NCI-H460 (cell line): ENCODE measurements at places on chromosomes 2 and 18. TPM values are rescaled to one million over a fixed set of nuclear protein-coding genes. Genes with fewer than 3 reads are reported as not detected.
A peak's percentile ranks its signal among the peaks of the same experiment; 100 is the strongest.

Gene DPP10
- 38.3 and 53.0 TPM in 2 replicates for total RNA-seq

Gene ZRANB3
- 16.5 and 18.2 TPM in 2 replicates for total RNA-seq

Gene TMEM200C
- total RNA-seq, result 1.9 and 3.8 TPM in 2 replicates

Gene LIMS3
- total RNA-seq, result 1.8 and 4.6 TPM in 2 replicates

Gene SYT4
- 0.10 TPM in 1 of 2 replicates, not detected in the other for total RNA-seq

Gene AGXT
- total RNA-seq, result not detected in 2 replicates

Gene MGAT4A
- 1.1 and 2.7 TPM in 2 replicates for total RNA-seq

Gene FAM110C
- 0.32 and 0.62 TPM in 2 replicates for total RNA-seq

Gene RESP18
- total RNA-seq, result not detected in 2 replicates

Gene PUM2
- total RNA-seq, result 43.6 and 44.1 TPM in 2 replicates

Gene OR6B2
- total RNA-seq, result not detected in 2 replicates

Gene TSPYL6
- total RNA-seq, result not detected in 2 replicates

GRCh38 chr2:8514796-8515758 lies 166.8 kb upstream of the ID2 start:
- no peak for DNase-seq

DNA sequence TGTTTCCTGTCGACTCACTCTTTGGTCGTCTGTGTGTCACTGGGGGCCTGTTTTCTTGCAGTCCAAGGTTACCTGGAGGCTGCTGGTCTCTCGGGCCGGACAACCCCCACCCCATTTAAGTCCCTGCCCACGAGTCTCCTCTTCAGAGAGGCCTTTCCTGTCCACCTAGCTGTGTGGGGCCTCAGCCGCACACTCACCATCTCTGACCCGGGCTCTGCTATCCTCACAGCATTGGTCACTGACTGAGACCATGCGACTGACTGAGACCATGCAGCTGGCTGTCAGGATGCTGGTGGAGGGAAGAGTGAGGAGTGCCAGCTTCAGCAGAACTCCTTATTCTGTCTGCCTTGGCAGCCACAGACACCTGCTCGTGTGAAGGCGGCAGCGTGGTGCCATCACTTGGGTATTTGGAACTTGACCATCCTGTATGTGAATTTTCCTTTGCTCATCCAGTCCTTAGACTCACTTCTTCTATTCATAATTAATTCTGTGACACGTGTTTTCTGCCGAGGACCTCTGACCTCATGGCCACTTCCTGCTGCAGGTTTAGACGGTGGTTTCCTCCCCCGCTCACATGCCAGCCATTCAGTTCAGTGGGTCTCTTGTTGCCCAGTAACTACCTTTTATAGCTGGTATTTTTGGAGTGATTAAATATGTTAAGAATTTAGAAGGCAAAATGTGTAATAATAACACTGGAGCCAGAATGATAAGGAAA lies 47.5 kb upstream of the ASB1 start:
- no peak for DNase-seq

GRCh38 chr2:16400127-16400623 lies 265.5 kb downstream of the CYRIA start:
- no peak for DNase-seq

GRCh38 chr18:75727456-75727855 lies 300.0 kb upstream of the SMIM21 start:
- no peak for DNase-seq

DNA sequence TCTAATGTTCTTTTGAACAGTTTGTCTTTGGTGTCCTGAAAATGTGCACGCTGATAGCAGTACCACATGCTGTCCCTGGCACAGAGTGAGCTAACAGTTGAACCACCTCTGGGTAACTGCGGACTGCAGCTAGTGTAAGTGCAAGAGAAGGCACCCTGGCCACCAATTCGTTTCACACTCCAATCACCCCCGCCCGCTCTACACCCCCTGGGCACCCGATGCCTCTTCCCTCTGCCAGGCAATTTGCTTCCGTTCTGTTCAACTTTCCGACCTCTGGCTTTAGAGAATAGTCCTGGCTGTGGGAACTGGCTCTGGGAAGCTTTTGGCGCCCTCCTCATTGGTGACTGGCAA lies 1.4 kb downstream of the DOCK10 start:
- DNase-seq, result peak; percentile 11

DNA sequence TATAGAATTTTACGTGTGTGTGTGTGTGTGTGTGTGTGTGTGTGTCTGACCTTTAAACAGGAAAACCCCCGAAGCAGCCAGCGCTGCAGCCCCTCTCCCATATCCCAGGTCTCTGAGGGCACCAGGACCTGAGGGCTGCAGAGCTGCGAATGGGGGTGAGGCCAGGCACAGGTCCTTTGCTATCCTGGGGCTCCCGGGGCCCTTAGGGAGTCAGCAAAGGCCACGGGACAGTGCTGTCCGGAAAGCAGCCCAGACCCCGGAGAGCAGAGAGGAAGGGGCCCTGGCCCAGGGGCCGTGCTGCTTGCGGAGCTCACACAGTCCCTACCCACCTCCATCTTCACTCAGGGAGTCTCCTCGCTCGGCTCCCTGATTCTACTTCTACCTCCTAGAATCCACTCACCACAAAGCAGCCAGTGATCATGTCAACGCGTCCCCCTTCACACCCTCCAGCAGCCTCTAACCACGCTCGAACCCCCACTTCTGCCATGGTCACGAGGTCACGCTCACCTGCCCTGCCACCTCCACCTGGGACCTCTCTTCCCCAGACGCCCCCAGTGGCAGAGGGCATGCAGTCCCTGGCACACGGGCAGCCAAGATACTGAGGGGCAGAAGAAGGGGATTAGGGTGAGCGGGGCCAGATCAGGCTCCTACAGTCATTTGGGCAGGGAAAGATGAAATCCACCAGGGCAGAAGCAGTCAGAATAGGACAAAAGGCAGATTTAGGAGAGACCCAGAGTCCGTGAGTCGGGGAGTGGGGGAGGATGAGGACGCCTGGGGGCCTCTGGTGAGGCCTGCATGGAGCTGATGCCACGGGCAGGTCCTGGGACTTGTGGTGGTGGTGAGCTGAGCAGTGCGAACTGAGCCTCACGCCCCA lies 86.7 kb downstream of the USP40 start:
- DNase-seq, result no peak

GRCh38 chr18:35024965-35025364 lies 16.2 kb upstream of the MAPRE2 start:
- no peak for DNase-seq

DNA sequence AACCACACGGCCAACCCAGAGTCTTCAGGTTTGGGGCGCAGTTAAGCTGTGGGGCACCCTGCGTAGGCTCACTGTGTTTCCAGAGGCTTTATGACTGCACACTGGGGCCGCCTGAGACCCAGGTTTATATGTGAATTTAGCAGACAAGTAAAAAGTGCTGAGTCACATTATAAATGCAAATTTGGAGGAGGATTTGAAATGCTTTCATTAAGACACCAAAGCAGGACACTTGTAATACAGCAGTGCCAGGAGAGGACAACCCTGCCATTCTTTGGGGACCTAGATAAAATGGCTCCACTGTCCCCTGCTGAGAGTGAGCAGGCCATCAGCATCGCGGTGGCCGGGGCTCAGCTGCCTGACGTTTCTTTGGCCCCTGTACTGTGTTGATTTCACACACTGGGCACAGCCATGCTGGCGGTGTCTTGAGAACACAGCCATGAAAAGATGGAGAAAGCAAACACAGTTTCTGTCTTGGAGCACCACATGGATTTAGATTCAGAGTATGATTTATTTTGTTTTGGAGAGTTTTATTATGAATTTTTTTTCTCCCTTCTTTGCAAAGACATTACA lies 10.2 kb downstream of the ACKR3 start:
- no peak for DNase-seq

GRCh38 chr2:172991031-172991430 lies 84.6 kb upstream of the MAP3K20 start:
- no peak for DNase-seq

DNA sequence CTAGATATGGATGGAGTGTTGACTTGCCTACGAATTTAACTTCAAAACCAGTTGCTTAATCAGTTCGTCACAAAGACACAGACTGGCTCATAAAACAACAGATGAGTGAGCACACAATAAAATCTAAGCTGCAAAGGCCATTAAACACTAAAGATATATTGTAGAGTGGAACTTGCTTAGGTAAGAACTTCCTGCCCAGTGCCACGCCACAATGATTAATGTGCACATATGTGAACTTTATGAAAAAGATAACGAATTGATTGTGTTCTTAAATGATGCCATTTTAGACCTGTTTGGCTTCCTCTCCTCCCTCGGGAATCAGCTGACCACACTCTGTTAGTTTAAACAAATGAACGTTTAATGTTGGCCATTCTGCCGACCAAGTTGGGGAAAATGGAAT lies 2031.3 kb upstream of the CELF4 start:
- DNase-seq, result no peak

DNA sequence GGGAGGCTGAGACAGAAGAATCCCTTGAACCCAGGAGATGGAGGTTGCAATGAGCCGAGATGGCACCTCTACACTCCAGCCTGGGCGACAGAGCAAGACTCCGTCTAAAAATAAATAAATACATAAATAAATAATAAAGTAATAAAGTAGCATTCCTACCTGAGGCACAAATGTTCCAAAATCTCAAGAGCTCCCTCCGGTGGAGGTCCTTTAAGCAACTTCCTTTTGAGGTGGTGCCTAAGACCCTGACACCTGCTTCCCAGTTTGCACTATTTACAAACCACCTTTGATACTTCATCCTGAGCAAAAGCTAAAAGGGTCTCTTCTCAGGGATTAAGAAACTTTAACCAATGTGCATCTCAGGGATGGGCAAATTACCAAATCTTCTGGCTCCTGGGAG lies 505.1 kb downstream of the CNTNAP5 start:
- DNase-seq, result no peak

DNA sequence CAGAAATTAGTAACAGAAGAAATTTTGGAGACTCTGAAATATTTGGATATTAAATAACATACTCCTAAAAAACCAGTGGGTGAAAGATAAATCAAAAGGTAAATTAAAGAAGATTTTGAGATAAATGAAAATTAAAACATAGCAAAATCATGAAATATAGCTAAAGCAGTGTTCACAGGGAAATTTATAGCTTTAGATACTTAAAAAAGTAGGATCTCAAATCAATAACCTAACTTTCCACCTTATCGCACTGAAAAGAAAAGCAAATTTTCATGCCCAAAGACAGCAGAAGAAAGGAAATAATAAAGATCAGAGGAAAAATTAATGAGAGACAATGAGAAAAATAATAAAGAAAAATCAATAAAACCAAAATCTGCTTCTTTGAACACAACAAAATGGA lies 135.1 kb upstream of the KLF7 start:
- DNase-seq, result no peak

DNA sequence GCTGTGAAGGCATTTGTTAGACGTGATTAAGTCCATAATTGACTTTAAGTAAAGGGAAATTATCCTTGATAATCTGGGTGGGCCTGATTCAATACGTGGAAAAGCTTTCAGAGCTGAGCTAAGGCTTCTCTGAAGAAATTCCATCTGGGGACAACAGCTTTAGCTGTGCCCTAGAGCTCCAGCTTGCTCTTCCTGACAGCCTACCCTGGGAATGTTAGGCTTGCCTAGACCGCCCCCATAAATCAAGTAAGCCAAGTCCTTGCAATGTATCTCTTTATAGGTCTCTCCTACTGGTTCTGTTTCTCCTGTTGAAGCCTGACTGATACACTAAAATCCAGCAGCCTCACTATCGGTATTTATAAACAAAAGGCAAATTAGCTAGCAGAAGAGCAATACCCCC lies 160.0 kb downstream of the STK39 start:
- no peak for DNase-seq

DNA sequence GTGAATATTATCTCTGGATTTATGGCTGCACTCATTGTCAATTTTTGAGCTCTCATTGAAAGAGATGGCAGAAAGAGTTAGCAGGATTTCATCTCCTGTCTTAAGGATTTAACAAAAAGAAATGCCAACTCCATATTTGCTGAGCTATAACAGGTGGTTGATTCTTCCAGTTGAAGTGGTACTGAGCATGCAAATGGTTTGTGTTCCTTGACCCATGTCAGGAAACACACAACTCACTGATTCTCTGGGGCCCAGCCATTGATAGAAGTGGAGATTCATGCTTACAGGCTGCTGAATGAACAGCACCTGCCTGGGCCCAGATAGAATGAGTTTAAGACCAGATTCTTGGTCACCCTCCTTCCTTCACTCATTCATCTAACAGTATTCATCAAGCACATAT lies 128.8 kb downstream of the CERS6 start:
- no peak for DNase-seq

DNA sequence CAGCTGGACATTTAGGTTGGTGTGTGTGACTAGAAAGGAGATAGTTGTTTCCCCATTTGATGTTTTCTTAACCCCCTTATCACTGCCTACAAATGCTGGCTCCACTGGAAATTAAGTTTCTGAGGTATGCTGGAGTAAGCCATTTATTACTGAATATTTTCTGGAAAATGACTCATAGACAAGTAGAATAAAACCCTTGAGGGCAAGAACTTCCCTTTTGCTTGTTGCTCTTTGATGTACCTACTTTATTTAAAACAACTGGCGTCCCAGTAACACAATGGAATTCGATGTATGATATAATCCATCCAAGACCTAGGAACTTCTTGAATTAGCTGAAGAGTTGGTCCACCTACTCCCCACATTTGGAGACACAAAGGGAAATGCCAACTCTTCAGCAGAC lies 33.3 kb upstream of the SESTD1 start:
- no peak for DNase-seq

- DNase-seq, result no peak
These were observed 97.6 kb upstream of the RAB6C start for GRCh38 chr2:129881786-129882396.

- no peak for DNase-seq
These were observed 122.0 kb upstream of the MGAT5 start for GRCh38 chr2:134131681-134132489.

- no peak for DNase-seq
These were observed 211.9 kb downstream of the HRH4 start for GRCh38 chr18:24672165-24672941.

DNA sequence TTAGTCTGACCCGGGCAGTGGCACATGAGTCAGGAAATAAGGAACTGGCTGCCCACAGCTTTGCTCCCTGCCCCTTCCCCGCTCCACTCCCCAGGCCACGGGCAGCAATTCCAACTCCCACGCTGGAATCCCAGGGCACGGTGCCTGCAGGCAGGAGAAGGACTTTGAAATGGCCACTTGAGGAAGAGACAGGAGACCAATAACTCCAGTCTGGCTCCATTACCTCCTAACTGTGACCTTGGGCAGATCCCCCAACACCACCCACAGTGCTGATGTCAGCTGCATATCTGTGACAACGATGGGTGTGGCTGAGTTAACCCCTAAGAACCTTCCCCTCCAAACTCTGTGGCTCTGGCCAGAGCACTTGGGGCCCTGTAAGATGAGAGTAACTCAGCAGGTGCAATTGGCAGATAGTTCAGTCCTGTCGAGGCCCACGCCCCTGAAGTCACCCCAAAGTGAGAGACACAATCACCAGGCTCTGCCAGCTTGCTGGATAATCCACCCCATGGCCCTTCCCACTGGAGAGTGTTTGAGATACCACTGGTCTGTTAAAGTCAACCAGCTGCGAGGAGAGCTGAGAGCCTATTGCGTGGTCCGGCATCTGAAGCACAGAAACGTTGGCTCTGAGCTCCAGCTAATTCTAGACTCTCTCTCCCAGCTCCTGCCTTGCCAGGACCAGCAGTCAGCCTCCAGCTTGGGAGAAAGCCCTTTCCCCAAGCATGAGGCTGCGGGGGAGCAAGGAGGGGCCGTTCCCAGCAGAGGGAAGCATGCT lies 175.2 kb downstream of the TNS1 start:
- DNase-seq, result no peak

GRCh38 chr2:133516405-133517026 lies 51.7 kb downstream of the NCKAP5 start:
- DNase-seq, result no peak
